ENCODE measurements at places on chromosomes 6 and 20.

DNA sequence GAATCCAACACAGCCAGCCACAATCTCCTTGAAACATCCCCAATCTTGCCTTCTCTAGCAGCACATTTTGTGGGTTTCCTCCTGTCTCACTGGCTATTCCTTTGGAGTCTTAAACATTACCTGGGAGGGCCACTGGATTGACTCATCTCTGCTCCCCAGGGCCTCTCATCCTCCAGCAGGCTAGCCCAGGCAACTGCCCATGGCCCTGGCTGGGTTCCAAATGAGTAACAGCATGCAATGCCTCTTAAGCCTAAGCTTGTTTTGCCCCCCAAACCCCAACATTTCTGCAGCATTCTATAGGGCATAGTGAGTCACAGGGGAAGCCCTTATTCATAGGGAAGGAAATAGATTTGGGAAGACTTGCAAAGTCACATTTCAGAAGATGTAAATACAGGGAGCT, 204.9 kb downstream of the FOXA2 start:
- DNase-seq = no peak

GRCh38 chr20:50320901-50321796, 130.5 kb downstream of the CEBPB start:
- peak; percentile 81 for DNase-seq

- no peak for DNase-seq
Measured at GRCh38 chr6:77322604-77323003, 140.7 kb downstream of the HTR1B start.

DNA sequence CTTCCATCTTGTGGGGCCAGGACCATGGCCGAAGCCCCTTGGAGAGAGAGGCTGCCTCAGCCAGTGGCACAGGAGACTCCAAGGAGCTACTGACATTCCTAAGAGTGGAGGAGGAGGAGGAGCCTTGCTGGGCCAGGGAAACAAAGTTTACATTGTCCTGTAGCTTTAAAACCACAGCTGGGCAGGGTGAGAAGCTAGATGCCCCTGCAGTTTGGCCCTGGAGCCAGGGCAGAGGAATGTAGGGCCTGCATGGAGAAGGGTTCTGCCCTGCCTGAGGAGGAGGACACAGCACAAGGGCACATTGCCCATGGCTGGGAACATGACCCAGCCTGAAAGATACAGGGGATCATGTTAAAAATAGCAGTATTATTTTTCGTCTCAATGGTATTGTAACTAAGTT, 37.4 kb downstream of the PLCG1 start:
- DNase-seq = peak; percentile 11

- no peak for DNase-seq
Measured at GRCh38 chr6:69584536-69584912, 212.3 kb downstream of the LMBRD1 start.

GRCh38 chr6:112087916-112088315, 525 bp downstream of the FAM229B start:
- no peak for DNase-seq

GRCh38 chr6:7390226-7390878, 744 bp downstream of the RIOK1 start:
- DNase-seq = no peak

DNA sequence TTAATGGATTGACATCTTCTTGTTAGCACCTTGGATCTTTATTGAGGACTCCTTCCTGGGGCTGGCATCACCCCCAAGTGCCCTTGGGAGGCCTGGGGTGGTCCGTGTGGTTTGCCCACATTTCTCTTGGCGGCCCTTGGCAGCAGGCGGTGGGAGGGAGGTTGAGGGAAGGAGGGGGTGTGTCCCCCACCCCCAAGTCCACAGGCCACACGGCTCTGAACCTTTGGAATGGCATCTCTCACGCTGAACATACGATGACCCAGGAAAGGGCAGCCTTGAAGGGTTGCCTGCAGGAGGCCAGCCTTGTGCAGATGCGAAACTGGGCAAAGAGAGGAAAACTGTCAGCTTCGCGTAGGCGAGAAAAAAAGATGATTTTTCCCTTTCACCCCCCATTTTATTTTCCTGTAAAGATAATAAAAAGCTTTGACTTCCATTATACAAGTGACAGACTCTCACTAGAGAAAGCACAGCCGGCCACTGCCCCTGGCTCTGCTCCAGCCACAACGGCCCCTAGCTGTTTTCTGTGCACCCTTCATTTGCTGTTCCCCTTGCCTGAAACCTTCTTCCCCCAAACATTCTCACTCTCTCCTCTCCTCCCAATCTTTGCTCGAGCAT, 56.2 kb downstream of the SLC2A10 start:
- no peak for DNase-seq

- DNase-seq = no peak
Measured at GRCh38 chr6:41778895-41779294, 805 bp downstream of the FRS3 start.

DNA sequence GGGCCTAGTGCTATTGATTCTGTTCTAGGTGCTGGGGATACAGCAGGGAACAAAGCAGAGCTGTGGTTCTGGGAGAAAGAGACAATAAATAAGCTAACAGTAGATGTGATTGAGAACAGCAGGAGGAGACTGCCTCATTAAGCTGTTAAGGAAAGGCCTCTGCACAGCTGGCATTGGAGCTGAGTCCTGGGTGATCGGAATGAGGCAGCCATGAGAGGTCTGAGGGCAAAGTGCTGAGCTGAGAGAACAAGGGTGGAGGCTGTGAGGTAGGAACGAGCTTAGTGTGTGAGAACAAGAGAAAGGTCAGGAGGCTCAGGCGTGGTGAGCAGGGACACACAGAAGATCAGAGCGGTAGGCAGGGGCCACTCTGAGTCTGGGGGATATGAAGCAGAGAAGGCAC, 18.3 kb downstream of the DDX27 start:
- no peak for DNase-seq

- no peak for DNase-seq
Measured at GRCh38 chr20:24446811-24447210, 22.6 kb upstream of the SYNDIG1 start.

- DNase-seq = no peak
Measured at GRCh38 chr20:20658871-20659431, 53.5 kb downstream of the RALGAPA2 start.

DNA sequence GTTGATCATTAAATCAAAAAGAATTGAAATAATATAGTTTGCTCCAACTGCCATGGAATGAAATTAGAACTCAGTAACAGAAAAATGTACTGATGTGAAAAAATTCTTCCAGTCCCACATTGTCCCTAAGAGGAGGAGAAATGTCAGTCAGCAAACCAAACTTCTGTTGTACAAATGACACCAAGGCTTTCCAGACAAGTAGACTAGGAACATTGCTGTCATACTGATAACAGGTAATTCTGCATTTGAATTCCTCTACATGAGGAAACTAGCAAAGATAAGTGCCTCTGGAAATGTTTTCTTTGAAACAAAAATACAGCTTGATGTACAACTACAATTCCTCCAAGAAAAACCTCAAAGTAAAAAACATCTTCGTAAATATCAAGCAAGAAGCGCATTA, 90.2 kb downstream of the HIVEP1 start:
- DNase-seq = no peak

DNA sequence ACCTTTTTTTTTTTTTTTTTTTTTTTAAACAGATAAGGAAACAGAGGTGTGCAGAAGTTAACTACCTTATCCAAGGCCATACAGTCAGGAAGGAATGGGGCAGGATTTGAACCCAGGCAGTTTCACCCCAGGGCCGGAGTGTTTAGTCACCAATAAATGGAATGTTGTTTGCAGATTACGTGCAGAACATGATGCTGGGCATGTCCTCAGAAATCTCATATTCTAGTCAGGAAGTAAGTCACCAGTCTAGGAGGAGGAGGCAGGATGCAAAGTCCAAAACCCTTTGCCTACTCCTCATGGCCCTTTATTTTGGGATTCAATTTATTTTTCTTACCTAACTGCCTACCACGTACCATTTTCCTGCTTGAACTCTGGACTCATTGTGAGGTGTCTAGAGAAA, 57.1 kb upstream of the LRRC1 start:
- peak; percentile 42 for DNase-seq

- no peak for DNase-seq
Measured at GRCh38 chr20:49380337-49380780, 102.1 kb downstream of the KCNB1 start.

DNA sequence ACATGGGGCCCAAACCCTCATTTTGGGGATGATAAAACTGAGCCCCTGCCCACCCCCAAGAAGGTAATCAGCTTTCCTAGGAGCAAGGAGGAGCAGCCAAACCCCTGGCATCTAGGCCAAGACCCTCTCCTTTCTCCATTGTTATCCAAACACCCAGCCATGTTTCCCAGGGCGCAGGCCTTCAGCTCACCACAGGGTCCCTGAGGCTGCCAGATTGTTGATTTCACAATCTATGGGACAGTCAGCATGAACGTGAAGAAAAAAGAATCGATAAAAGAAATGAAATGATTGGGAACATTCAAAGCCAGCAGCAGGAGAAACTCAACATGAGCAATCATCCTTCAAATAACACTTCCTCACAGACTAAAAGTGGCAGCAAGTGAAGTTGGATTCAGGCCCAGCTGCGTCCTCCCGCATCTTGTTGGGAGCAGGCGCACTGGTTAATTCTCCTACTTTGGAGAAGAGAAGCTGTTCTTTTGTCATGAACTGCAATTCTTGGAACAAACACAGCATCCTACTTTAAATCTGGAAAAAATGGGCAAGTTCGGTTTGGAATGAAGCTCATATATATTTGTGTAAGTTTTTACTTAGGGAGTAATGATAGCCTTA, 241.8 kb upstream of the PRDM1 start:
- no peak for DNase-seq

DNA sequence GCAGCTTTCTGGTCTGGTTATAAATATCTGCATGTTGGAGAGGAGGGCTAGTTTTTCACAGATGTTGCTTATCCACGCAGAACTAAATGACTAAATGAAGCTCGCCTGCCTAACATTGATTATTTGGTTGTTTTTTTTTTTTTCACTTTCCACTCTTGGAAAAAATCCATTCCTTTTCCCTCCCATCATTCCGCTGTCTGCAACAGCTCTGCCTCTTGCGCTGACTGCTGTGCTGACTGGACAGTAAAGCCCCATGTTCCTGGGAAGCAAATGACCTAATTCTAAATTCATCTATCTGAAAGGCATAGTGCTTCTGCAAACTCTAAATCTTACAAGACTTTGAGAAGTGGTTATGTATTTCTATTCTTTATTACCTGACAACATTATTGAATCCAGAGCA, 255.5 kb upstream of the PLN start:
- DNase-seq = no peak

DNA sequence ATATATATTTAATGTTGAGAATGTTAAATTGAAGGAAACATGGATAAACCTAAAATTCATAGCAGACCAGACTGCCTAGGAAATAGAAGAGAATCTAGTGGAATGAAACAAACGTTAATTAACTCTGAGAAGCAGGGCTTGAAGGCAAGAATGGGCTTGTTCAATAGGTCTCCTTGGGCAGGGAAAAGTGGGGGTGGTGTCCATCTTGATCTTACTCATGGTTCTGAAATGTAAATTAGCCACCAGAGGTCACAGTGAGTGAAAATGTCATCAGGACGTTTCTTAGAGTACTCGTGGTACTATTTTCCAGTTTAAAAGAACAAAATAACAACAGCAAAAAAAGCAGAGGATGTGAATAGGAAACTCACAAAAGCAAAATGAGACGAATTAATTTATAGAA, 66.8 kb upstream of the BTBD3 start:
- no peak for DNase-seq

DNA sequence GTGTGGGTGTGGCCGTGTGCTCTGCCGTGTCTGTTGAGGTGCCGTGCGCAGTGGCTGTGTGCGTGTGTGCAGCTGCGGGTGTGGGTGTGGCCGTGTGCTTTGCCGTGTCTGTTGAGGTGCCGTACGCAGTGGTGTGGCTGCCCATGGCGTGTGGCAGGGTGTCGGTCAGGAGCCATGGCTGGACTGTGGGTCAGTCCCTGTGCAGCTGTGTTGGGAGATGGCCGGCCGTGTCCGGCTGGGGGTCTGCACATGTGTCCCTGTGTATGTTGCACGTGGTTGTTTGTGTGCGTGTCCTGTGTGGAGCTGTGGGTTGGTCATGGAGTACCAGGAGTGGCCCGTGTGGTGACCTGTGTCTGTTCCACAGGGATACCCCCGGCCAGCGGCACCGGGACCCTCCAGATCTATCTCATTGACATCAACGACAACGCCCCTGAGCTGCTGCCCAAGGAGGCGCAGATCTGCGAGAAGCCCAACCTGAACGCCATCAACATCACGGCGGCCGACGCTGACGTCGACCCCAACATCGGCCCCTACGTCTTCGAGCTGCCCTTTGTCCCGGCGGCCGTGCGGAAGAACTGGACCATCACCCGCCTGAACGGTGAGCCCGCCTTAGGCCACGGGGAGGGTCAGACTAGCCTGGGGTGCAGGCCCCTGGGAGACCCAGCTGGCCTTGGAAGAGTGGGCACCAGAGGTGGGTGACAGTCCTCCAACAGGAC, 137.7 kb downstream of the TAF4 start:
- DNase-seq = no peak

DNA sequence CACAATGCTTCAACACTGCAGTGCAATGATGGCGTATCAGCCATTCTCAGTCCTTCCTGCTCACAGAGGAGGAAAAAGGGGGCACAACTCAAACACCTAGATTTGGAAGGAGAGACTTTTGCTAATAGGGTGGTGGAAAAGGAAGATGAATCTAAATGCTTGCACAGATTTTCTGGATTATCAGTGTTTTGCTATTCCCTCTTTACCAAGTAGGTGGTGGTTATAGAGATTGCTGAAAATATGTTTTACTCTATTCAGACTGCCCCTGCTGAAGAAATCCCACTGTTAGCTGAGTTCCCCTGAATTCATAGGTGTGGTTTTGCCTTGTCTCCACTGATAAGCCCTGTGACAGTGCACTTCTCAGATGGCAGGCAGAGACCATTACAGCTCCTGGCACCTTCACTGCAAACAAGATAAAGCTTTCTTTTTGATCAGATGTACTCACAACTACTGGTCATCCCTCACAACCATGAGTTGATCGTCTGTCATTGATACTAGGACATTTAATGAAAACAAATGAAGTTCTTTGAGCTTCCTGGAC, 311.4 kb downstream of the KIF16B start:
- DNase-seq = no peak

- no peak for DNase-seq
Measured at GRCh38 chr6:119612176-119612891, 262.8 kb upstream of the MAN1A1 start.

DNA sequence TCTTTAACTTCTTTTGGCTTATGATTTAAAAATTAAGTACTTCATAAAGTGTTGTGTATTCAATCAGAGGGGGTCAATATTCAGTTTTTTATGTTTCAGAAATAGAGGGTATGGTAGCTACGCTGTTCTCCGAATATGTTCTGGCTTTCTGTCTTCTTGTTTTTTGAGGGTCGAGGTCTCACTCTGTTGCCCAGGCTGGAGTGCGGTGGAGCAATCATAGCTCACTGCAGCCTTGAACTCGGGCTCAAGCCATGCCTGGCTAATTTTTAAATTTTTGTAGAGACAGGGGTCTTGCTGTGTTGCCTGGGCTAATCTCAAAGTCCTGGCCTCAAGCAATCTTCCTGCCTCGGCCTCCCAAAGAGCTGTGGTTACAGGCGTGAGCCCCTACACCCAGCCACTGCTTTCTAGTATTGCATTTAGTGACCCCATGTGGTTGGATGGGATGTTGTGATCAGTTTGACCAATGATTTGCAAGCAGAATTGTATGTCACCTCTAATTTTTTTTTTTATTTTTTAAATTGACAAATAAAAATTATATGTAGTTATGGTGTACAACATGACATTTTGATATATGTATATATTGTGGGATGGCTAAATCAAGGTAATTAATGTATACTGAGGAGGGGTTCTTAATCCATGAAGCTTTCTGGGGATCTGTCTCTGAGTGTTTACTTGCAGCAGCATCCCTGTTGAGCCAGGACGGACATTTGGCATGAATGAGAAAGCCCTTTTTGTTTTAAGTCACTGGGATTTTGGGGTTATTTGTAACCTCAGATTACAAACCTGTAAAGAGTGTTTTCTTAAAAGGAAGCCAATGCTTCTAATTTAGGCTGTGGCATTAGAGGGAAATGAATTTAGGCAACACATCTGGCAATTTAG, 38.5 kb upstream of the DEK start:
- no peak for DNase-seq
